NCI-H526 (cell line): ENCODE measurements at places on chromosomes 1 and 21.

- no peak for DNase-seq
Measured at GRCh38 chr1:193312432-193312831, 126.0 kb upstream of the B3GALT2 start.

DNA sequence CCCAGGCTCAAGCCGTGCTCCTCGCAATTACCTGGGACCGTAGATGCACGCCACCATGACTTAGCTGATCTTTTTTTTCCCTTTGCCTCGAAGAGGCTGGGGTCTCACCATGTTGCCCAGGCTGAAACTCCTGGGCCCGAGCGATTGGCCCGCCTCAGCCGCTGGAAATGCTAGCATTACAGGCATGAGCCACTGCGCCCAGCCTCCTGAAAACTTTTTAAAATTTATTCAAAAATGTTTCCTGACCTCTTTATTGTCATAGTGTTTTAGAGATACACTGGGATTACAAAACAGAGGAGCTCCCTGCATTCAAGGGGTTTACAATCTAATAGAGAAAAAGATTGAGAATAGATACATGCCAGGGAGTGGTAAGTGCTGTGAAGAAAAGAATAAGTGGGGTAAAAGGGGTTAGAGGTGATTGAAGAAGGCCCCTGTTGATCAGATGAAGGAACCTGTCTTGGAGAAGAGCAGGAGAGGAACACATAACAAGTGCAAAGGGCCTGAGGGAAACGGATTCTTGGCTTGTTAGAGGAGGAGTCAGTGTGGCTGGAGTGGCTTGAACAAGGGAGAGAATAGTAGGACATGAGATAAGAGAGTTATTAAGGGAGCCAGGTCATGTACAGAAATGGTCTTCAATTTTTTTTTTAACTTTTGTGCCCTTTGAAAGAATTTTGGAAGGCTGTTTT is 1.7 kb upstream of the TRIM33 start:
- DNase-seq = no peak

DNA sequence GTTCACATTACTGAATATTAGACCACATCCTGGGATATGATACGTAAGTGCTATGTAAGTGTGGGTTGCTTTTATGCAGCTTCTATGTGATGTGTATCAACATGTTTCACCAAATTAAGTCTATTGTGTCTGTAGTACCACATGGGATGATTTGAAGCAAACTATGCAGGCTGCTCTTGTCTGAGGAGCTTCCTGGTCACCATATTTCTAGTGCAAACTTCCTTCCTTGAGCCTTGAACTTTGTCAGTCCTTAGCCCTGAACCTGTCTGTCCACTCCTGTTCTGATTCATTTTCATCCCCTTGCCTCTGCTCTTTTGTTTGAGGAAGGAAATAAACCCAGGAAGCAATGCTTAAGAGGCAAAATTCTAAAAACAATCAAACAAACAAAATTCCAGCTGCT is 117.5 kb upstream of the VANGL1 start:
- DNase-seq = no peak

DNA sequence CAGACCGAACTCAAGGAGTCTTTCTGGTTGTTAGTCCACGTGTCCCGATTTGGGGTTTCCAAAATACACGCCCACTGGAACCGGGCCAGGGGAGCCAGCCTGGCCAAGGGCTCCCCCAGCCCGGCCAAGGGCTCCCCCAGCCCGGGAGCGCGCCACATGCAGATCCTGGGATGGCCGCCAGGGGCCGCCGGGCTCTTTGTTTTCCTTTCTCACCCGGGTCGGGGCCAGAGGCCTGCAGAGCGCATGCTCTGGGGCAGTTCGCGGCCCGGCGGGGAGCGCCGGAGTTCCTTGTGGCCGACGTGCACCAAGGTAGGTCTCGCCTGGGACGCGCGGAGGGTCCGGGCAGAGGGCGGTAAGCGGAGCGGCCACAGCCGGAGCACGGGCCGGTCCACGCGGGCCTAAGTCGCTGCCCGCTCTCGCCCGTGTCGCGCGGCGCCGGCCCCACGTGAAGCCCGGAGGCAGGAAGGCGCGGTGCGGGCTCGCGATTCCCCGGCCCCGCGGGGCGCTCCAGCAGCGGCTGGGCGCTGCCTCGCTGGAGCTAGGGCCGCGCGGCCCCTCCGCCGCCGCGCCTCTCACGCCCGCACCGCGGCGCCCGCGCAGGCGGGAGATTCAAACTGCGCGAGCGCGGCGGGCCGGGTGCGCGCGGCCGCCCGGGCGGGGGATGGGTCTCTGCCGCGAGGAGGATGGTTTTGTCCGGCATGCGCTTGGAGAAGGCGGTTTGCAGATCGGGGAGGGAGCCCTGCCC is 12.3 kb downstream of the RCC1 start:
- peak; percentile 75 for DNase-seq

GRCh38 chr1:212315907-212316306 is 30.7 kb downstream of the PPP2R5A start:
- no peak for DNase-seq

DNA sequence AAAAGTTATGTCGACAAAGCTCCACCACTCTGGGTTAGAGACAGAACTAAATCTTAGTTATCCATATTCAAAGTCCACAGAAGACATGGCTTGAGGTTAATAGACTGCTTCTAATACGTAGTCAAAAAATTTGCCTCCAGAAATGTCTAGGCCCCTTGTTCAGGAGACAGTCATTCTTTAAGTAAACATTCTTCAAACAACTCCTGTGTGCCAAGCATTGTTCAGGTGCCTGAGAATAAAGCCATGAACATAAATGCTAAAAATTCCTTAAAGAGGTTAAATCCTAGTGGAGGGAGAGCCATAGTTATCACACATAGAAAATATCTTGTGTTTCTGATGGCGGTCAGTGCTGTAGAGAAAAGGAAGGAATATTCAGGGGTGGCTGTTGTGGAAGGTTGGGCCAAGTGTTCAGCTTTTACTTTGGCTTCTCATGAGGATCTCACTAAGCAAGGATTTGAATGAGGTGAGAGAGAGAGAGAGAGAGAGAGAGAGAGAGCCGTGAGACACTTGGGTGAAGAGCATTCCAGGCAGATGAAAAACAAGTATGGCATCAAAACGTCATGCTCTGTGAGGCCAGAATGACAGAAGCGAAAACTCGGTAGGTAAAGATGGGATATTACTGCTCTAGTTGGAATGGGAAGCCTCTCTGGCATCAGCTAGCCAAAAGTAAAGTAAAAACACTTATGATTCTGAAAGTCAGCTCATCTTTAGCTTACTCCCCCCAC is 187.1 kb downstream of the GREM2 start:
- no peak for DNase-seq

- DNase-seq = no peak
Measured at GRCh38 chr1:172818841-172819527, 160.1 kb downstream of the FASLG start.

DNA sequence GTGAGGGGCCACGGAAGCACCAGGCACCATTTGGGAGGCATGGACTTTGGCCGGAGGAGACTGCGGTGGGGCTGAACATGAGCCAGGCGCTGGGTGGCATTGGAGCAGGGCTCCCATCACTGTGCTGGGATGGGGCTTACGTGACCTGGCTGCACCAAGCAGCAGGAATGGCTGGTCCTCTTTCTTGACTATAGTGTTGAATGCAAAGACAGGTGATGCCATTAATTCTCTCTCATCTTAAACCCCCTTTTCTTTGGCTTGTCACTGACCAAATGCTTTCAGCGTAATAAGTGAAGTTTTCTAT is 447.9 kb downstream of the CAMTA1 start:
- DNase-seq = no peak

GRCh38 chr1:163401211-163401610 is 79.5 kb downstream of the NUF2 start:
- no peak for DNase-seq

GRCh38 chr1:30600258-30600657 is 123.1 kb downstream of the MATN1 start:
- no peak for DNase-seq

DNA sequence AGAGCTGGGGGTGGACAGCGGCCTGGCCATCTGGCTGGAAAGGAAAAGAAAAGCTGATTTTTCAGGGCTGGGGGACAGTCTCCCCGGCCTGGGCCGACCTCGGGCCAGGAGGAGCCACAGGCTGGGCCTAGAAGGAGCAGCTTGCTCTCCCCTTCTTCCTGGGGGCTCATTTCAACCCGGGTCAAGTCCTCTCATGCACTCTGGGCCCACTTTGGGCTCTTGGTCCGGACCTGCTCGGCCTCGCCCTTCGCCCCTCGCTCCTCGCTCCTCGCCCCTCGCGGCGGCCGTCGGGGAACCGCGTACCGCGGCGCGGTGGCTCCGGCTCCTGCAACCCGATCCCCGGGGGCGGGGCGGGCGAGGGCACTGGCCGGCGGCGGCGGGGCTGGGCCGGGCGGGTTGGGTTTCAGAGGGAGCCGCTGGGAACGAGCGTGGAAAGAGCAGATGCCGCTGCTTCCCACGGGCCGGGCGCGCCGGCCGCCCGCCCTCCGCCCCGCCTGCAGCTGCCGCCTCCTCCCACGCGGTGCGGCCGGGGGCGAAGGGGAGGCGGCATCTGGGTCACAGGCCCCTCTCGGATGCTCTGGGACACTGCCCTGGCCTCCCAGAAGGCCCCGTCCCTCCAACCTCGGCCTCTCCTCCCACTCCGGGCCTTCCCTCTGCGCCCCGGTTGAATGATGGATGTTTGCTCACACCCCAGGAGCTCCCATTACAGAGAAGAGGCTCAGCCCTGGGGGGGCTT is 6.6 kb downstream of the HEYL start:
- DNase-seq = peak; percentile 75

GRCh38 chr1:93148001-93148400 is 32.2 kb downstream of the TMED5 start:
- no peak for DNase-seq

DNA sequence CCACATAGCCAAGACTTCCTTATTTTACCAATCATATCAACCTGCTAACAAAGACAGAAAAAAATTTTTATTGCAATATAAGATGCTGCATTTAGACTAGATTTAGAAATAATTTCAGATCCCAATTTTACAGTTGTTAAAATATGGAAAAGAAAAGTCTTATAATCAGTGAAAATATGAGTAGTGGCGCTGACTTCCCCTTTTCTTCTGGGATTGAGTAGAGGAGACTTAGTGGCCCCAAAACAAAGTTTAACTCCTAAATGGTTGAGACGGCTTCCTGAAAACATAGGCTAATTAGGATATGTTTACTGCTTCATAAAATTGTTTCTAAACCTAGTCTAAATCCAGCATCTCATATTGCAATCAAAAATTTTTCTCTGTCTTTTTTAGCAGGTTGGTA is 68.4 kb downstream of the RAB3GAP2 start:
- DNase-seq = no peak

DNA sequence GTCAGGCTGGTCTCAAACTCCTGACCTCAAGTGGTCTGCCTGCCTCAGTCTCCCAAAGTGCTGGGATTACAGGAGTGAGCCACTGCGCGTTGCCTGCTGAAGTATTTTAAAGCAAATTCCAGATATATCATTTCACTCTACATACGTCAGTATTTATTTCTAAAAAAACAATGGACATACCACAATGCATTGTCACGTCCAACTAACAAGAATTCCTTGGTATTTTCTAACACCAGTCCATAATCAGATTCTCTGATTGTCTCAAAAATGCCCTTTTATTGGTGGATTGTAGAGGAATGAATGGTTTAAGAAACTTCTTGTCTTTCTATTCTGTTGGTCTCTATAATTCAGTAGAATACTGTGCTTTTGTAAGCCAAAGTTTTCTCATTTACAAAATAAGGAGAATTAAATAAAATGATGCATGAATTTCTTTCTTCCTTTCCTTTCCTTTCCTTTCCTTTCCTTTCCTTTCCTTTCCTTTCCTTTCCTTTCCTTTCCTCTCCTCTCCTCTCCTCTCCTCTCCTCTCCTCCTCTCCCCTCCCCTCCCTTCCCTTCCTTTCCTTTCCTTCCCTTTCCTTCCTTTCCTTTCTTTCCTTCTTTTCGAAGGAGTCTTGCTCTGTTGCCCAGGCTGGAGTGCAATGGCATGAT is 55.8 kb downstream of the VPS13D start:
- DNase-seq = no peak

GRCh38 chr1:156151093-156151688 is 2.2 kb upstream of the SEMA4A start:
- DNase-seq = no peak

DNA sequence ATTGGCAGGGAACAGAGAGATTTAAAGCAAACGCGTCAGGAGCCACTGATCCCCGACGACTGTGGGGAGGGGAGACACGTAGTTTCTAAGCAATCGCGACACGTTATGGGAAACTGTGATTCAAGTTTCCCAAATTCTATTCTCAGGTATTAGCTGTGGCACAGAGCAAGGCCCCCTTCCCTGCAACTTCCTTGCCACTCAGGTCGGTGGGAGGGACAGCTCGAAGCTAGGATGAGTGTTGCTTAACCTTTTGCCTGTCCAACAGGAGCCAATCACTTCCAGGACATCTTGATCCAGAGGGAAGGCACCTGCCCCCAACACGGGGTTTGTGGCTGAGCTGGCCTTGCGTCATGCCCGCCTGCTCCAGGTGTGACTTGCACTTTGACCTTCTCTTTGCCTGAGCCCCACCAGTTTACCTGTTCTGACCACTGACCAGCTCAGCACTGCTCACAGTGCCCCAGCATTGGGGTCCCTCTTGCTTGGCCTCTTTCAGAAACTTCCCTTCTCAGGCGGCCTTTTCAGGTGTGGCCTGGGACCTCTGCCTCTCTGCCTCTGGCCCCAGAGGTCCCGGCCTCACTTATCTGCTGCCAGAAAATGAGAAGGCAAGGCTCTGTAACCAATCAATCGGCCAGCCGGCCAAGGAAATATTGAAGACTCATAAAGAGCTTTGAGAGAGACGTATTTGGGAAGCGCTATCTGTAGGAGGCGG is 24.6 kb downstream of the TEX35 start:
- no peak for DNase-seq

DNA sequence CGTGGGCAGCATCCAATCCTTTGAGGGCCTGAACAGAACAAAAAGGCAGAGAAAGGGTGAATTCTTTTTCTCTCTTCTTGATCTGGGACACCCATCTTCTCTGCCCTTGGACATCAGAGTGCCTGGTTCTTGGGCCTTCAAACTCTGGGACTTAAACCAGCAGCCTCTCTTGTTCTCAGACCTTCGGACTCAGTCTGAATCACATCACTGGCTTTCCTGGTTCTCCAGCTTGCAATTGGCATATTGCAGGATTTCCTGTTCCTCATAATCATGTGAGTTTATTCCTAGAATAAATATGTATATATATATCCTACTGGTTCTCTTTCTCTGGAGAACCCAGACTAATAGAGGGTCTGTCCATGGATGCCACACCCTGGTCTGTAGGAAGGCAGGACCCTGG is 16.3 kb upstream of the TENT5C start:
- DNase-seq = no peak

- no peak for DNase-seq
Measured at GRCh38 chr1:70033266-70033873, 172.0 kb downstream of the LRRC40 start.

GRCh38 chr1:205916541-205916940 is 26.7 kb downstream of the SLC26A9 start:
- DNase-seq = no peak

- no peak for DNase-seq
Measured at GRCh38 chr1:22557341-22557950, 5.8 kb upstream of the EPHA8 start.

DNA sequence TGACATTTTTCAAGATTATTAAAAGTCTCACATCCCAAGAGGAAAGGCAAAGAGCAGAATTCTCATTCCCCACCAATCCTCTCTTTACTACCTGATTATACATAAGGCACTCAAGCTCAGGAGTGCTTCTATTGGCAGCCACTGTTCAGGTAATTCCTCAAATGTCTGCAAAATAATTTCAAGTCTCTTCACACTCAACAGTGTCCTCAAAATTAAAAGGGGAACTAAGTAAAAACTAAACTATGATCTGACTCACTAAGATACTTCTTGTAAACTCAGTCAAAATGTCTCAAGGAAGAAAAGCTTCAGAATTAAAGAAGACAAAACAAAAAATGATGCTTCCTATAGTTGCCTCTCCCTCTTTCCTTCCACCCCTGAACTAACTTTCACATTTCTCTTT is 135.6 kb downstream of the GPATCH2 start:
- DNase-seq = no peak

GRCh38 chr1:116710420-116711262 is 43.1 kb upstream of the IGSF3 start:
- DNase-seq = no peak
